ENCODE measurements at places on chromosomes 6 and 20.

DNA sequence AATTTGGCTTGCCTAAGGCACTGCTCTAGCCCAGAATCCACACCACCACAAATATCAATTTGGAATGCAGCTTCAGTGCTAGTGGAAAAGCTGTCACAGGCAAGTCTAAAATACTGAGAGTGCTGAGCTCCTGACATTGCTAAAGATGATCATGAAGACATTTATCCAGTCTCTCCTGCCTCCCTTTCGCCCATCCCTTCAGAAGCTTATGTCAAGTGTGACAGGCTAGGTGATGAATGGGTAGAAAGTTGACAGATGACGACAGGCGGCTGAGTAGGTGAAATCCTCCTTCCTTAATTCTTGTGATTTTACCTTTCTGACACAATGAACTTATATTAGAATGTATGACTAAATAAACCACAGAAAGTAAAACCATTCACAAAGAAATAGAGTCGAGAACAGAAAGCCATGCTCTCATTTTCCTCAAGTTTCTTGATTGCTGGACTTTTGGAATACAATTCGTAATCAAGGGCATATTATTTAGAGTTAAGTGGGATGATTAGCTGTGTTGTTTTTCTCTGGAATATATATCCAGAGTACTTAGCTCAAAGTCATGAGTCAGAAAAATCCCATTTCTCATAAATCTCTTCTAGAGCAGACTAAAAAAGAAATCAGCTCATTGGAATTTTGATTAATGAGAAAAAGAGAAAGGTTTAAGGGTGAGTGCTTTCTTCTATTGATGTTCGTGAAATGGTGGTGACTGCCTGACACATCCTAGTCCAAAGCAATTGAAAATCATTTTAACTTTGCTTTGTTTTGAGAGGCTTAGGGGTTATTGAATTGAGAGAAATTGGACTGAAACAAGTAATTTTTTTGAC, 1228.2 kb upstream of the CITED2 start:
- DNase-seq, result no peak

GRCh38 chr6:112281821-112282615, 27.7 kb upstream of the LAMA4 start:
- DNase-seq, result no peak

- no peak for DNase-seq
Observed at GRCh38 chr6:106390088-106390487, 29.6 kb downstream of the CRYBG1 start.

DNA sequence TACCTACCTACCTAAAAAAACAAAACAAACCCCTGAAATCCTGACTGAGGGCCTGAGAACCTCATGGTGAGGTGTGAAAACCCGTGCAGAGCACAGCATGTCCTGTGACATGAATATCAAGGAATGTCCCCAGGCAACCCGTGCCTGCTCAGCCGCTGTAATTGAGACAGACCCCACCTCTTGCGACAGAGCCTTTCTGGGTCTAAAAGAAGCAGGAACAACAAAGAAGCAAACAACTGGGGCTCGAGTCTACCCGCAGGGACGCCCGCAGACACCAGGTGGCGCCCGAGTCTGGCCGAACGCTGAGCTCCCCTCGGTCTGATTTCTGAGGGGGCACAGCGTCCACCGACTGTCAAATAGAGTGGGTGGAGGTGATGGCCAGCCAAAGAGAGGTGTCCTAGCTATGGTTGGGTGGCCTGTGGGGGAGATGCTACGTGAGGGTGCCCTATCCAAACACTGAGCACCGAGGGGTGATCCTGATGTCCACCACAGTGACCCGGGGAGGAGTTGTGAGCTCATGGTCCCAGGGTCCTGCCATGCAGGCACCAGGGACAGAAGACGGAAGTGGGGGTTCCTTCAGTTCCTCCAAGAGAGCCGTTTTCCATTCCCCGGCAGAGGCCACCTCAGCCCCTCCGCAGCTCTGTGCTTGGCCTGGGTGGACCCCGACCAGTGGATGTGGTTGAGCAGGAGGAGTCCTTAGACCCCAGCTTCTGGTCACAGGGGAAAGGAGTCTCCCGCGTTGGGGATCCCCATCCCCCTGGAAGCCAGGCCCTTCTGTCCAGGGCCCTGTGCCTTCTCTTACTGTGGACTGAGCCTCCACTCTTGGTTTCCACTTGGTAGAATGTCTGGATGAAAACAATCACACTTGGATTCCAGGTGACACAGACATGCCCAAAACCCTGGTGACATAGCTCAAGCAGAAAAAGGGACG, 268.2 kb downstream of the CDC5L start:
- DNase-seq, result peak; percentile 54

- DNase-seq, result no peak
Observed at GRCh38 chr6:139547122-139547776, 172.8 kb upstream of the CITED2 start.

DNA sequence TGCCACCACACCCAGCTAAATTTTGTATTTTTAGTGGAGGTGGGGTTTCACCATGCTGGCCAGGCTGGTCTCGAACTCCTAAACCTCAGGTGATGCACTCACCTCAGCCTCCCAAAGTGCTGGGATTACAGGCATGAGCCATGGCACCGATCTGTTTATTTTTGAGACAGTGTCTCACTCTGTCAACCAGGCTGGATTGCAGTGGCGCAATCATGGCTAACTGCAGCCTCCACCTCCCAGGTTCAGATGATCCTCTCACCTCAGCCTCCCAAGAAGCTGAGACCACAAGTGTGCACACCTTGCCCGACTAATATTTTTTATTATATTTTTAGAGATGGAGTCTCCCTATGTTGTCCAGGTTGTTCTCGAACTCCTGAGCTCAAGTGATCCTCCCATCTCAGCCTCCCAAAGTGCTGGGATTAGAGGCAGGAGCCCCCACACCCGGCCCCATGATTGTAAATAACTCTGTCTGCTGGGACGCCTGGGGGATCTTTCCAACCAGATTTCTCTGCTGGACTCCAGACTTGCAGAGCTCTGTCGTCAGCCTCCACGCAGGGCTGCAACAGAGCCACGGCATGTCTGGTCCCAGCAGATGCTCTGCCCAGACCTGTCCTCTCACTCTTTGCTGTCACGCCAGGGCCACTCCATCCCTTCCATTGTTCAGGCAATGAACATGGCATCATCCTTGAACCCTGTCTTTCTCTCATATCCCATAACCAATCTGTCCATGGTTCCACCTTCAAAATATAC, 25.3 kb downstream of the SYNJ2 start:
- DNase-seq, result no peak

- no peak for DNase-seq
Observed at GRCh38 chr20:14383335-14383734, 45.9 kb upstream of the FLRT3 start.

DNA sequence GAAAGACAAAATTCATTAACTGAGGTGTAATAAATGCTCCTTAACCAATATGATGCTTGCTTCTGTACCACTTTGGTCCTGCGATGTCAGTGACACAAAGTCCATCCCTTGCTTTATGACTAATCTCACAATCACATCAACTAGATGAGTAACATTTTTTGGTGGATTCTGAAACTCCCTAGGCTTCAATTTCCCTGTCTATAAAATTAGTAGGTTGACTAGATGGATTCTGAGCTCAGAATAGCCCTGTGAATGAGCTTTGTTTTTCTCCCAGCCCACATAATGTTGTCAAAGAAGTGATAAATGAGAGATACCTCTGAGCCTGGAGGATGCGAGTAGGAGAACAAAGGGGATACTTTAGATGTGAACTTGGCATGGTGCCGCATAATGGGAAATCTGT, 9.1 kb downstream of the TXLNB start:
- no peak for DNase-seq

GRCh38 chr20:38805958-38806854, 709 bp downstream of the PPP1R16B start:
- DNase-seq, result peak; percentile 4

DNA sequence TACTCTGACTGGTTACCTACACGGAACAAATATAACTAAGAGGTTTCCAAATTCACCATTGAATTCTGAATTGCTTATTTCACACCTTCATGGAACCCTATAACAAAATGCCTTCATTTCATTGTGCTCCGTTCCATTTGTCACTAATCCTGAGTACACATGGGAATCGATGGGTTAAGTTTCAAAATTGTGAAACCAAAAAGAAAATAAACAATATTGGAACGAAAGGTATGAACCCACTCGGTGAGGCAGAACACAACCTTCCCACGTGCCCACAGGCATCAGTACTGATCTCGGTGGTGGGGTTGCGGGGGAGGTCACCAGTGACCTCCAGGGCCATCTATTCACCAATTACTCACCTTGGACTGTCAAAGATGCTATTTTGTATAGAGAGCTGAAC, 34.0 kb downstream of the PLAGL1 start:
- DNase-seq, result no peak

Measured in NCI-H1105 treated with DMSO at 0.1 percent for 48 hours (cell line).